Suppressor macrophage (primary cell): ENCODE measurements at places on chromosomes 1 and 21.

- no peak for DNase-seq
Measured at GRCh38 chr1:208069908-208070307, 159.0 kb upstream of the CD34 start.

DNA sequence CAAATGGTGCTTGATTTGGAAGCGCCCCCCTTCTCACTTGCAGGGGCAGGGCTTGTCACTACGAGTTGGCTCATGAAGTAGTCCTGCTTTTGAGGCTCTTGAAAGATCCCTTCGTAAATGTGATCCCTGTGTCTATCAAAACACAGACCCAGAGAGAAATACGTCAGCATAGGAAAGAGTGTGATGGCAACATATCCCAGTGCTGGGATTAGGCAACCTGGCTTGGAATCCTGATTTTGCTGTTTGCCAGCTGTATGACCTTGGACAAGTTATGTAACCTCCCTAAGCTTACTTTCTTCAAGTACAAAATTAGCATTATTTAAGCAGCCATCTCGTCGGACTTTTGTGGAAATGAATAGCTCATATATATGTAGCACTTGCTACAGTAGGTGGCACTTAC lies 228.4 kb downstream of the ATG4C start:
- DNase-seq: no peak

DNA sequence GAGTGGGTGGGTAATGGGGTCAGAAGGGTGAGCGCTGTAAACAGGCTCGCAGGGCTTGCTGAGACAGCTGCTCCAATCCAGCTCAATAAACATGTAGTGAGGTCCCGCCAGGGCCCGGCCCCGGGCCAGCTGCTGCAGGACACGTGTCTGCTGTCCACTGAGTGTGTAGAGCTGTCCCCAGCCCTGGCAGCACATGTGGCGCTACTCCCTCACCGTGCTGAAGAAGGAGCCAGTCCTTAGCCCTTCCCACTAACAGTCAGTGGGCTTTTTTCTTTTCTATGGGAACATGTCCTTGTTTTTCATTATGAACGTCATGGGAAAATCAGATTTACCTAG lies 78.9 kb upstream of the C1orf174 start:
- DNase-seq: no peak

DNA sequence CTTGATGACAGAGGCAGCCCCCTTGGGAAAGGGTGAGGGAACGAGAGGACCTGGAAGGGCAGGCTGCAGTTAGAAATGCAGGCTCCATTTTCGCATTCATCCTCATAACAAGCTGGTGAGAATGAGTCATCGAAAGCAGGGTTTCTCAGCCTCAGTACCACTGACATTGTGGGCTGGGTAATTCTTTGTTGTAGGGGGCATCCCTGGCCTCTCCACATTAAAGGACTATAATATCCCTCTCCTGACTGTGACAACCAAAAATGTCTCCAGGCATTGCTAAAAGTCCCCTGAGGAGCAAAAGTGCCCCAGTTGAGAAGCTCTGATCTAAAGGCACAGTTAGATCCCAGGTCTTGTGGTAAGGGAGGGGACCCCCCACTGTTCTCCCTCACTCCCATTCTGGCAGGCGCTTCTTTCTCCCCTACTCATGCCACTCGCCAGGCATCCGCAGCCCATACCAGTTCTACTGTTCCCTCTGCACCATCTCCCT lies 20.4 kb downstream of the KCNN3 start:
- no peak for DNase-seq

DNA sequence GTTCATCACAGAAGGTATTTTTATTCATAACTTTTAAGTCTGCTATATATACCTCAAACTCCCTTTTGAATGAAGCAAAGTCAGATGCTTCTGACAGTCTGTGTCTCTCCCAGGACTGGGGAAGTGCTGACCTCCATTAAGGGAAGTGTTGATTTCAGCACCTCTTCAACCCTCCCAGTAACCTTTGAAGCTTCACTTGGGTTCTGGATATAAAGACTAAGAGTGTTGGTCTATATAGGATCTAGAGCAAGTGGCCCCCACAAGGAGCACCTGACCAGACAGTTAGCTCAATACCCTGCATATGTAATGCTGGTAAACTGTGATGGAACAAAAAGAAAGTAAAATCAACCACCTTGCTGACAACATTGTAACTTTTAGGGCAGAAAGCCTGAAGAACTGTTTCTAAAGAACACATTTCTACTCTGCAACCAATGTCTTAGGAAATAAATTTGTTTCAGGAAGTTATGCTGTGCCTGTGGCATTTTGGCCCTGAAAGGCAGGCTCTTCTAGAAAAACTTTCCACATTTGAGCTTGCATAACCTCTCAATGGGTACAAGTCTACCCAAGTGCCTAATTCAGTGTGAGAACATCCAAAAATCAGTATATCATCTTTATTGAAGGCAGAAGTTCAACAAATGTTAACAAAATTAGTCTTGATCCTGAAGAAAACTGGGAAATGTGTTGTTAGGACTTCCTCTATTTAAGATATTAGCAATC lies 865 bp upstream of the PTPN22 start:
- DNase-seq: peak; percentile 86

DNA sequence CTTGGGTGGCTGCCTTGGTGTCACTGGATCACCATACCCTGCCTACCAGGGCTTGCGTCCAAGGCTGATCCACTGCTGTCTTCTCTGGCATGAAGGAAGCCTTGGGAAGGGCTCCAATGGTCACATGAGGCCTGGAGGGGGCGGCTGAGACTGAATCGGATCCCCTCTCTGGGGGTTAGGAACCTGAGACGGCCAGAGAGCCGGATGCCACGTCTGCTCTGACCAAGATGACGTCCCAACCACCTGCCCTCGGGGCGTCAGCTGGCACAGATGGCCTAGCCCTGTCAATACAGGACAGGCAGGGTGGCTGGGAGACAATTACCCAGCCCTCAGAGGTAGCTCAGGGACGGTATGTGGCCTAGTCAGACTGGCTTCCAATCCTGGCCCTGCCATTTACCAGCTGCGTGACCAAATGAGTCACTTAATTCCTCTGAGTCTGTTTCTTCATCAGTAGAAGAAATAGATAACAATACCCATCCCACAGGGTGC lies 5.4 kb downstream of the TRIM62 start:
- DNase-seq: no peak

DNA sequence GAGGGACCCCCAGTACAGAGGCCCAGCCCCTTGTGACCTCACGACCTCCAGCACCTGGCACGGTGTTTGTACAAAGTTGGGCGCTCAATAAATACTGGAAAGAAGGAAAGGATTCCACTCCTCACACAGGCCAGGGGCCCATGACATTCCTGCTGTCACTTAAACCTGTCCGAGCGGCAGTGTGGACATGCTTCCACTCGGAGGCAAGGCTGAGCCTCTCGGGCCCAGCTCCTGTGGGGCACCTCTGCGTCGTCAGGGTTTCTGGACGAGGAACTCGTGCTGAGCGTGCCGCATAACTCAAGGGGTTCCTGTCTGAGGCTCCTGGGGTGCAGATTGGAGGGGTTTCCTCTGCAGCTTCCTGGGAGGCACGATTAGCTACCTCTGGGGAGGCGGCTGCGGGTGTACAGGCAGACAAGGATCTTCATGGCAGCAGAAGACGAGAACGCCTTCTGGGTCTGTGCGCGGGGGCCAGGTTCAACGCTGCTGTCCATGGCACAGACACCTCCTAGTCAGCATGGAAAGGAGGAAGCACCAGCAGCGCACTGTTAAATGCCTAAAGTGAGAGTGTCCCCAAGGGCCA lies 3.6 kb upstream of the SMIM1 start:
- no peak for DNase-seq

DNA sequence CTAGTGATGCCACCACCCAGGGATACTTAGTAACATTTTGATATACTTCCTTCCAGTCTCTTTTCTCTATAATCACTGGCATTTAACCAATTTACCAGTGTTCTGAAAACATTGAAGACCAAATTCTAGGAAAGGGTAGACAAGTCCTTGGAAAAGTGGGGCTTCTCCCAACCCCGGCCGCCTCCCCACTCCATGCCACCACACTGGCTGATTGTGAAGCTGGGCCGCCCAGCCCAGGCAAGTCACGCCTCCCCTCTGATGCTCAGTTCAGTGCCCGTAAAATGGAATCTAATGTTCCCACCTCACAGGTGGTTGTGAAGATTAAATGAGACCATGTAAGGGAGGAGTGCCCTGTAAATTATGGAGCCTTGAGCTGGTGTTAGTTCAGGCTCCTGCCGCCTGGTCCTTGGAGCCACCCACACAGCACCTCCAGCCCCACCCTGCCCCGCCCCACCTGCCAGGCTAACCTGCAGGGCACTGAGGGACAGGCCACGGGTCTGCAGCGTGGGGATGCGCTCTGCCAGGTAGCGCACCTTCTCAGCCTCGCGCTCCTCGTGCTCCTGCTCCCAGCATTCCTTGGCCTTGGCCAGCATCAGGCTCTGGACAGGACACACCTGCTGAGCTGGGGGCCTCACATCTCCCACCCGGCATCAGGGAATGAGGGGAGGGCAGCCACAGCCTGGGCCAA lies 7.3 kb downstream of the TNNI1 start:
- no peak for DNase-seq

GRCh38 chr1:196148367-196148970 lies 459.8 kb downstream of the KCNT2 start:
- no peak for DNase-seq

GRCh38 chr1:167221738-167222610 lies 1.3 kb downstream of the POU2F1 start:
- peak; percentile 86 for DNase-seq

- DNase-seq: peak; percentile 63
Measured at GRCh38 chr1:110087812-110088738, 17.6 kb upstream of the ALX3 start.

DNA sequence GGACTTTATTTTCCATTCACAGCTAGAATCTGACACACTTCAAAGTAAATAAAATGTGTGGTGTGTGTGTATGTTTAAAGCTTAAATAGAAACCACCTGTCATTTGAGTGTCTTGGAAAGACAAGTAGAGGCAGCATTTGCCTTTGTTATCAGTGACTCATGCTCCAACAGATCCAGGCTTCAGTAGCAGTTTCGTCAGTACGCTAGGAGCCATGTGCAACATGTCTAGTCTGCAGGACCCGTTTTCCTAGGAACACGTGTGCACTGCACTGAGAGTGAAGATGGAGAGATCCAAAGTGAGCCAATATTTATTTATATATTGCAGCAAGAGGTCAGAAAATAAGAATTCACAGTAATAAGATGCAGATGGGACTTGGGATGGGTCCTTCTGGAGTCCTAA lies 41.8 kb downstream of the SGIP1 start:
- no peak for DNase-seq

- DNase-seq: peak; percentile 64
Measured at GRCh38 chr1:247357781-247358211, 26.1 kb upstream of the ZNF496 start.

DNA sequence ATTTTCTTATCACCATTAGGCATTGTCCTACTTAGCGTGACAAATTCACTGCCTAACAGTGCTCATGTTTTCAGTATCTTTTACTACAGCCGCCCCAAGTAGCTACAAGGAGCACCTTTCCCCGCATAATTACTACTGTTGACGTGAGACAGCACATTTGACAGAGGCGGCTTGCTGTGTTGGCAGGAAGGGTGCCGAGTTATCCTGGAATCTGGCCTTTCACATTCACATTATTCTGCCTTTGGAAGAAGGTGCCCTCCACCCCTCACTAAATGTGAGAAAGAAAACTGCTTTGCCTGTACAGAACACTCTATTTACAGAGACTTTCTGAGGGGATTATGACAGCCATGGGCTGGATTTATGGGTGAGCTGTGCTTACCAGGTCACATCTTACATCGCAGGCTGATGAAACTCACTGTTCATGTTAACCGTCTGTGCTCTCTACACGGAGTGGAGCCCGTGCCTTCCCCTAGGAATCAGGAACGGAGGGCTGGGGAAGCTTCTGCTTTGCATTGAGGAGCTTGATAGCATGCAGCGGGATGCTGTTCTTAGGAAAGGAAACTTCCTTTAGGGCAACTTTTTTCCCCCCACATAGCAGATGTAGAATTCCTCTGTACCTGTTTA lies 148.0 kb upstream of the ZRANB2 start:
- DNase-seq: no peak

DNA sequence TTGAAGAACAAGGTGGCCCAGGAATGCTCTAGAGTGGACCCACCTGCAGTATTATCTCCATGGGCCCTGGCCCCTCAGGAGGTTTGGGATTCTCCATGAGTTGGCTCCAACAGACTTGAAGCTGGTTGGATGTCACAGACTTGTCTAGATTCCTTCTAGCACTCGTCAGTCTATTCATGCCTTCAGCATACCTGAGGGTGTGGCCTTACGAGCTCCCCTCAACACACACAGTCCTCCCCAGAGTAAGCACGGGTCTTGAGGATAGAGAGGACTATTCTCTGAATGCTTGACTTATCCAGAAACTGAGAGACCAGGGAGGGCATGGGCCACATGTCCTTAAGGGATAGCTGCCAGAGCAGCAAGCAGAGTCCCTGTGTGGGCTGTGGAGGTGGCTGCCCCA lies 45.9 kb upstream of the COL6A1 start:
- DNase-seq: no peak

- DNase-seq: no peak
Measured at GRCh38 chr1:36591278-36591677, 108.6 kb upstream of the CSF3R start.

GRCh38 chr1:153474347-153474746 lies 13.9 kb upstream of the S100A7 start:
- peak; percentile 10 for DNase-seq

DNA sequence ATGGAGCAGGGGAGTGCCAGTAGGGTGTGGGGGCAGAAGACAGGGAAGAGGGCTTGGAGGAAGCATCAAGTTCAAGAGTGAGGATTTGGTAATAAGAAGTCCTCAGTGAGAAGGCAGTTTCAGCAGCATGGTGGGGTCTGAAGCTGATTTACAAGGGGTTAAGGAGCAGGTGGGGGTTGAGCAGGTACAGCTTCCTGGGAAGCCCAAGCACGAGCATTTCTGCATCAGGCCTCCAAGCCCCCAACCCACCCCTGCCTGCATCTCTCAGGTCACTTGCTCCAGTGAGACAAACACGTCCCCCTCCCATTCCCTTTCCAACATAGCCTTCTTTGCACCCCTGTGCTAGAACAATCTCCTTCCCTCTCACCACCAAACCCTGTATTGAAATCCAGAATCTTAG lies 574.7 kb downstream of the MATN1 start:
- DNase-seq: no peak

DNA sequence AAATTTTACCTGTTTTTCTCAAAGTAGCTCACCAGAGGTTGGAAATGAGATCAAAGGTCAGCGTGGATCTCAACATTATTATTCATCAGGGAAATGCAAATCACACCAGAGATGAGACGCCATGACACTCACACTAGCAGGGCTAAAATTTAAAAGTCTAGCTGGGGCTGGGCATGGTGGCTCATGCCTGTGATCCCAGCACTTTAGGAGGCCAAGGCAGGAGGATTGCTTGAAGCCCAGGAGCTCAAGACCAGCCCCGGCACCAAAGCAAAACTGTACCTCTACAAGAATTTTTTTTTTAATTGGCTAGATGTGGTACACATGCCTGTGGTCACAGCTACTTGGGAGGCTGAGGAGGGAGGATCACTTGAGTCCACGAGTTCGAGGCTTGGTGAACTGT lies 41.4 kb upstream of the PCBP3 start:
- no peak for DNase-seq
